ENCODE measurements at places on chromosomes 4 and X. TPM values are rescaled to one million over a fixed set of nuclear protein-coding genes. Genes with fewer than 3 reads are reported as not detected.

BTC gene
- total RNA-seq: under 0.01 TPM

PRKG2 gene
- total RNA-seq: 18.9 TPM

PLXNB3 gene
- total RNA-seq: 4.2 TPM

TMSB15C gene
- 3.1 TPM for total RNA-seq

P2RY8 gene
- not detected for total RNA-seq

FABP2 gene
- under 0.01 TPM for total RNA-seq

TMEM31 gene
- not detected for total RNA-seq

TSR2 gene
- 19.2 TPM for total RNA-seq

GLOD5 gene
- not detected for total RNA-seq

MSX1 gene
- 0.56 TPM for total RNA-seq

USP27X gene
- total RNA-seq: 2.5 TPM

TMEM144 gene
- total RNA-seq: 9.9 TPM

RBM41 gene
- total RNA-seq: 8.6 TPM

NWD2 gene
- total RNA-seq: not detected

FAM241A gene
- 5.8 TPM for total RNA-seq

STARD8 gene
- 4.6 TPM for total RNA-seq

TLL1 gene
- total RNA-seq: 0.85 TPM

DCTD gene
- 90.8 TPM for total RNA-seq

SCRG1 gene
- total RNA-seq: 0.56 TPM

RADX gene
- total RNA-seq: 2.5 TPM

CCDC160 gene
- not detected for total RNA-seq

LRIT3 gene
- not detected for total RNA-seq

WDFY3 gene
- total RNA-seq: 78.6 TPM

HAND2 gene
- 12.8 TPM for total RNA-seq

HMGB3 gene
- 20.1 TPM for total RNA-seq

CITED1 gene
- total RNA-seq: not detected

GPR78 gene
- 0.85 TPM for total RNA-seq

FOXP3 gene
- total RNA-seq: not detected

ITM2A gene
- 0.58 TPM for total RNA-seq

UNC5C gene
- total RNA-seq: 4.8 TPM

CSTF2 gene
- total RNA-seq: 30.9 TPM

SPARCL1 gene
- total RNA-seq: 0.56 TPM

HSFX1 gene
- total RNA-seq: 0.85 TPM

REPS2 gene
- 0.85 TPM for total RNA-seq

AP1S2 gene
- total RNA-seq: 94.1 TPM

ANKRD50 gene
- 52.7 TPM for total RNA-seq

ERVMER34-1 gene
- total RNA-seq: not detected

SSX2 gene
- not detected for total RNA-seq

PRDM8 gene
- 8.8 TPM for total RNA-seq

JCHAIN gene
- total RNA-seq: 2.0 TPM

ADH7 gene
- total RNA-seq: not detected

LYAR gene
- 28.2 TPM for total RNA-seq

ELF4 gene
- total RNA-seq: 5.4 TPM

RAB9B gene
- 0.96 TPM for total RNA-seq

TCEAL6 gene
- not detected for total RNA-seq

HEPH gene
- 17.3 TPM for total RNA-seq

CXCL6 gene
- 349 TPM for total RNA-seq

GPR82 gene
- total RNA-seq: not detected

PLS3 gene
- 584 TPM for total RNA-seq

ALB gene
- not detected for total RNA-seq

SULT1E1 gene
- total RNA-seq: 3.9 TPM

ADGRG4 gene
- not detected for total RNA-seq

TBX22 gene
- not detected for total RNA-seq

IGSF1 gene
- not detected for total RNA-seq

PRPS1 gene
- total RNA-seq: 31.0 TPM

DOCK11 gene
- total RNA-seq: 26.2 TPM

TMPRSS11D gene
- total RNA-seq: not detected
